ENCODE measurements at places on chromosomes 5 and 9.
A peak's percentile ranks its signal among the peaks of the same experiment; 100 is the strongest.

- no peak for DNase-seq
These were observed 11.5 kb downstream of the ANXA6 start for GRCh38 chr5:151146061-151146460.

DNA sequence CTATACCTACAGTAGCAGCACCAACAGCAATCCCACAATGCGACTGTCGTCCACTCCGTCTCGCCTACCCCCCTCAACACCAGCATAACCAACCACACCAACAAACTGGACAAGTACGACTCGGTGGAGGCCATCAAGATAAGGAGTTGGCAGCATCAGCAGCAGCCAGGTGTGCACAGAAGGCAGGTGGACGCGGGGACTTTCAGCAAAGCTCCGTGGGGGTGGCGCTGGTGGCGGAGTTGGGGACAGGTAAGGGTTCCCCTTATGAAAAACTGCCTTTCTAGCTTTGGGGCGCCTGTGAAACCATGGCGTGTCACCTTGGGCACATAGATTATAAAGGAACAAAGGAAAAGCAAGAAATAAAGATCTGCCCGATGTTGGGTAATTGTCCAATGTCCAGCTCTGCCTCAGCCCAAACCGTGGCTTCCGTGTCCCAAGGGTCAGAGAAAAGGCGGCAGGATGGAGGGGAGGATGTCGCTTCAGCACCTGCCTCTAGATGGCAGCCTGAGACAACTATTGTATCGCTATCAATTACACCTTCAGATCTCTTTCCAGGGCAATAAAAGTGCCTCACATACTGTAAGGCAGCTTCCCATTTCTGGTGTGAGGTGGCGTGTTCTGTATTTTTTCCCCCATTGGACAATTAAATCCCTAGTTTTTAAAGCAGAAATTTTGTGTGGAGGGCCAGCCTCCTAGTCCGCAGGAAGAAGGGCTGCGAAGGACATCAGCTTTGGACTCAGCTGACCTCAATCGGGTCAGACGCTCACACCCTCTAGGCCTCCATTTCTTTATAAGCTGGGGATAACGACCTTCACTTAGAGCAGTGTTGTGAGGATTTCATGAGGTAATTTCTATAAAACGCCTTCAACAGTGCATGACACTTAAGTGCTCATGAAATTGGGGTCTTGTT, 58.8 kb downstream of the MTRR start:
- peak; percentile 72 for DNase-seq

- DNase-seq = no peak
These were observed 1.9 kb downstream of the FBXO10 start for GRCh38 chr9:37574241-37574721.

DNA sequence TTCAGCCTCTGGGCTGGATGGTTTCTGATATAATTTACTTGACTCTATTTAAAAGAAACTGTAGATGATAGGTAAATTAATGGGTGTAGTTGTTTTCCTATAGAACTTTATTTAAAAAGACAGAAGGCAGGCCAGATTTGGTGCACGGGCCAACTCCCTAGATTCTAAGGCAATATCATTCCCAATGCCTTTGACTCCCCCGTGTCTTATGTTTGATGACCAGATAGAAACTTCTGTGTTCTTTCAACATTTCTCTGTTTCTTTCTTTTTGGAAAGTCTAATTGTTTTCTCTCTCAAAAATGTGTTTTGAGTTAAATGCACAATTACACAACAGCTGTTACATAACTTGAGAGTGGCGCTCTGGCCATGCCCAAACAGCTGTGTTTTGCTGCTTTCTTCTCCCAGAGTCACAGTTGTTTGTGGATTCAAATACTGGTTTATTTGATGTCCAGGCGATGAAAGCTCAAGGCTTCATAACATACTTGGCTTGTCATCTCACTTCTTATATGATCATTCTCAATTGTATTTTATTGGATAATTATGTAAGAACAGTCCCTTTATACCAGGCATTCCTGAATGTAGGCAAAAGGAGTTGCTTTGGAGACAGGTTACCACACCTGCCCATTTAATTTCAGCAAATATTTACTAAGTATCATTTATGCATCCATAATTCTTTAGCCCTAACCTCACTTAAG, 1.7 kb upstream of the ALDH1A1 start:
- DNase-seq = no peak

- DNase-seq = peak; percentile 46
These were observed 24.5 kb downstream of the CAVIN4 start for GRCh38 chr9:100602342-100602801.

- DNase-seq = peak; percentile 87
These were observed 12.6 kb upstream of the TCF7 start for GRCh38 chr5:134101686-134102439.

DNA sequence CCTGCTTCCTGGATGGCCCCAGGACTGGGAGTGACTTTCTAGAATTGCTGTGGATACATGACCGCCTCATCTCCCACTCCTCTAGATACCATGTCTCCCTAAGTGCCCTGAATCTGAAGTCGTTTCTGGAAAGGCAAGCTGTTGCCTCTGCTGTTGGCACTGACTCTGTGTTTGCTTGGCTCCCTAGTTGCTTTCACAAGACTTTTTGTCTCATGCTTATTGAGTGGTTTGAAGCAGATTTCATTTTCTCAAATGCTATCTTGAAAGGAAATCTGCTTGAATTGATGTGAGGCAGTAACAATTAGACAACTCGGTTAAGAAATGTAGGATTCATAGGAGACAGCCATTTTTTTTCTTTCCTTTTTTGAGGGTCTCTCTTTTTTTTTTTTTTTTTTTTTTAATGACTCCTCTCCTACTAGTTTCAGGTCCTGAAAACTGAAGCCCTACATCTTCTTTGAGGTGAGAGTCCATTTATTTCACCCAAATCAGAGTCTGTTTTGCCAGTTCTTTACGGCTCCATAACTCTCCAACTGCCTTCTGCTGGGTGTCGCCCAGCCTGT, 65.9 kb downstream of the PRDM6 start:
- DNase-seq = no peak

GRCh38 chr9:70413464-70413798, 1.0 kb downstream of the KLF9 start:
- peak; percentile 66 for DNase-seq

DNA sequence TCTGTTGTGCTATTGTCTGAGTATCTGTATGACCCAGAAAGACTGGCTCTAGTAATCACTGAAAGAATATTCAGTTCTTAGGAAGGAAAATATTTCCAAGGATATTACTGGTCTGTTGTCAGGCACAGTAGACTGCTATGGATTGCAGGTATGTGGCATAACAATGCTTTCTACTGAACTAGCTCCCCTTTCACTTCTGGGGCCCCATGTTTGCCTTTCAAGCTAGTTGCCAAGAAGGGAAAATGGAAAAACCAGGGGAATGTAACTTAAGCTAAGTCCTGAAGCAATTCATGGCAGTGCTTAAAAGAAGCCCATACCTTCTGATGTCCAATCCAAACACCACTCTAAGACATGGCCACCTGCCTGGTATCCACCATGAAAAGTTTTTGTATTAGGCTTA, 375.7 kb downstream of the GLIS3 start:
- DNase-seq = no peak
